ENCODE measurements at places on chromosomes 16 and 17.

DNA sequence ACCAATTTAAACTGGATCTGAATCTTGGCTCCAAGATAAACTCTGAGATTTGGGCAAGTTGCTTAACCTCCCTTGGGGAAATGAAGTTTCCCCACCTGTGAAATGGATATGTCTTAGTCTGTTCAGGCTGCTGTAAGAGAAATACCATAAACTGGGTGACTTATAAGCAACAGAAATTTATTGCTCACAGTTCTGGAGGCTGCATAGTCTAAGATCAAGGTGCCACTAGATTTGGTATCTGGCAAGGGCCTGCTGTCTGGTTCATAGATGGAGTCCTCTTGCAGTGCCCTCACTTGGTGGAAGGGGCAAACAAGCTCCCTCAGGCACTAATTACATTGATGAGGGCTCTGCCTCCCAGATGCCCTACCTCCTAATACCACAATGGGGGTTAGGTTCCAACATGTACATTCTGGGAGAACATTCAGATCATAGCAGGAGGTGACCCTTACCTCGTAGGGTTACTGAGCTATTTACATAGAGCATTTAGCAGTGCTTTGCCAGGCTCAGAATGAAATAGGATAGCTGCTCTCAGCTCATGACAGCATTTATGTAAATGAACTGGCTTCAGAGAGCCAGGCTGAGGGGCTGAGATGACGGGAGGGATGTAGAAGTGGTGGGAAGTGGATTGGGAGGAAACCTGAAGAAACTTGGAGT lies 83.9 kb downstream of the SPECC1 start:
- no peak for DNase-seq

GRCh38 chr17:70073310-70073709 lies 1.7 kb upstream of the KCNJ16 start:
- DNase-seq, result no peak

GRCh38 chr17:20242271-20242670 lies 225.1 kb downstream of the LGALS9B start:
- DNase-seq, result no peak

DNA sequence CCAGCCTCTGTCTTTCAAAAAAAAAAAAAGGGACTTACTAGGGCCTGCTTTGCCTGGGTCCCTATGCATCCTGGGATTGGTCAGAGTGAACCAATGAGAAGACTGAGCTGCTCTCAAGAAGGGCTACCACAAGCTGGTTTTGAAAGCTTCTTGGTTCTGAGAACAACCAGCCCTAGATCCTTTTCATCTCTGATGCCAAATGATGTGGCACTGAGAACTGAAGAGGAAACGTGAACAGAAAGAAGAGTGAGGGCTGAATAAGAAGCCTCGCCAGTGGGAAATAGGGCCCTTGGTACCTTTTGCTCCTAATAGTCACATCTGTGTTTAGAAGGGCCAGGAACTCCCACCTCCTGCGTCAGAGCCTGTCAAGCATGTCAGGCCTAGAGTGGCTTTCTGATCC lies 10.7 kb downstream of the TACO1 start:
- DNase-seq, result no peak

DNA sequence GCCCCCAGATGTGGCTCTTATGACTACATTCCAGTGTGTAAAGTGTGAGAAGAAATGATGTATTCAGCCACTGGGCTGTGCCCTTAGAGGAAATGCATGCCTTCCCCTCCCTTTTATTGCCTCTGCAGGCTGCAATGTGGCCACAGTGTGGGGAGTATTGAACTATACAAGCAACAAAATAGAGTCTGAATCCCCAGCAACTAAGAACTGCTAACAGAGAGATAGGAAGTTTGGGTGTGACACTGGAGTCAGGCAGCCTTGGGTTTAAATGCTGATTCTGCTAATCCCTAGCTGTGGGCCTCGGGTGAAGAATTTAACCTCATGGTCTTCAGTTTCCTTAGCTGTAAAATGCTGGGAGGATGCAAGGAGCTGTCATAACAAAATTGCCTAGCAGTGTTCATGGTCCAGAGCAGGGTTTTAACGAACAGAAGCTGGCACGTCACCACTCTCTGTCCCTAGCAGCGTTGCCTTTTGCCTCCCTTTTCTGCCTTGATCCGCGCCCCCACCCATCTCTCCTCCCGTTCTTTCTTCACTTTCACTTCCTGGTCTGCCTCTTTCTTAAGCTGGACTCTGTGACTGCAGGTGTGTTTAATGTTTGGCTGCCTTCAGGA lies 50.3 kb downstream of the KPNA2 start:
- DNase-seq, result no peak

All from fibroblast of lung (primary cell).